ENCODE measurements at places on chromosomes 13 and 19.
A peak's percentile ranks its signal among the peaks of the same experiment; 100 is the strongest.

DNA sequence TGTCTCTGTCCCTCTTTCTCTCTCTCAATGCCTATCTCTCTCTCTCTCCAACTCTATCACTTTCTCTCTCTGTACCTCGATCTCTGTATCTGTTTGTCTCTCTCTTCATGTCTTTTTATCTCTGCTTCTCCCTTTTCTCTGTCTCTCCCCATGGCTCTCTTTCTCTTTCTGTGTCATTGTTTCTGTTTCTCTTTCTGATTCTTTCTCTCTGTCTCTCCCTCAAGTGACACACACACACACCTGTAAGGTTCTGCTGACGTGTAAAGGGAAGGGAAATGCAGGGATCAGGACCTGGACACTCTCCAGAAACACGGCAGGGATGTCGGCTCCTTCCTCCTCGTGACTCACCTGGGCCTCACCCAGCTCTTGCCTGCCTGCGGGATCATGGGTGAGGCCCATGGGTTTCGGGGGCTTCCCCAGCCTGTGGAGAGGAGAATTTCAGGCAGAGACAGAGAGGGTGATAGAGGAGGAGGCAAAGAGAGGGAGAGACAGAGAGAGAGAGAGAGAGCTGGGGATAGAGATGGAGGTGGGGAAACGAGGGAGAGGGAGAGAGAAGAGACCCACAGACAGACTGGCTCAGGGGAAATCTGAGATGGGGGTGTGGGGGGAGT lies 5.4 kb upstream of the PLAUR start:
- no peak for DNase-seq

DNA sequence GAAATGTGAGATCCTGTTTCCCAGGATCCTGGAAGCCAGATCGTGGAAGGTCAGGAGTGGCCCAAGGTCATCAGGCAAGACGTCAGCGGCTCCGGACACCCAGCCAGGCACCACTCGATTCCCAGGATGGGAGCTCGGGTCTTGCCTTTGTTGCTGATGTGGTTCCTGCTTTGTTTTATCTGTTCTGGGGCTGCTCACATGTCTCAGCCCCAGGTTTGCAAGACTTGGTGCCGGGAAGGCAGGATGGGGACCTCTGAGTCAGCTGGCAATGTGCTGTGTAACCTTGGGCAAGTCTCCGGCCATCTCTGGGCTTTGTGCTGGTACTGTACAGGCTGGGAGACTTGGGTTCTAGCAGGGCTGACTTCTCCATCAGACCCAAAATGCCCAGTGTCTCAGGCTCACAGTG lies 1.4 kb upstream of the FCHO1 start:
- no peak for DNase-seq

GRCh38 chr19:50896591-50897190 lies 14.5 kb downstream of the KLK4 start:
- DNase-seq, result no peak

DNA sequence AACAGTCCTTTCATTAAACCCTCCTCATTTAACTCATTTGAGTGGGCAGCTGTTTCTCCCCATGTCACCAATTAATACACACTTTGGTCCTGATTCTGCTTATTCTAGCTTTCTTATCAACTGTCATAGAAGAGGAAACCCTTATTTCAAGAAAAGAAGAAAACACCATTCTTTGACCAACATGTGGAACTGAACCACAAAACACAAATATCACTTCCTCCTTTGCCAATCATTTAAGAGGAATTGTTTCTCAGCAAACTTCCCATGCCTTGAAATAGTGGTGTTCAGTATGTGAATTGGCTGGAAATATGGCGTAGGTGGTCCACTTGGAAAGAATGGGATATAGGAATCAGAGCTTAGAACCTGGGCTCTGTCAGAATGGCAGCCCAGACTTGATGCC lies 20.4 kb downstream of the MBD3L2B start:
- no peak for DNase-seq

DNA sequence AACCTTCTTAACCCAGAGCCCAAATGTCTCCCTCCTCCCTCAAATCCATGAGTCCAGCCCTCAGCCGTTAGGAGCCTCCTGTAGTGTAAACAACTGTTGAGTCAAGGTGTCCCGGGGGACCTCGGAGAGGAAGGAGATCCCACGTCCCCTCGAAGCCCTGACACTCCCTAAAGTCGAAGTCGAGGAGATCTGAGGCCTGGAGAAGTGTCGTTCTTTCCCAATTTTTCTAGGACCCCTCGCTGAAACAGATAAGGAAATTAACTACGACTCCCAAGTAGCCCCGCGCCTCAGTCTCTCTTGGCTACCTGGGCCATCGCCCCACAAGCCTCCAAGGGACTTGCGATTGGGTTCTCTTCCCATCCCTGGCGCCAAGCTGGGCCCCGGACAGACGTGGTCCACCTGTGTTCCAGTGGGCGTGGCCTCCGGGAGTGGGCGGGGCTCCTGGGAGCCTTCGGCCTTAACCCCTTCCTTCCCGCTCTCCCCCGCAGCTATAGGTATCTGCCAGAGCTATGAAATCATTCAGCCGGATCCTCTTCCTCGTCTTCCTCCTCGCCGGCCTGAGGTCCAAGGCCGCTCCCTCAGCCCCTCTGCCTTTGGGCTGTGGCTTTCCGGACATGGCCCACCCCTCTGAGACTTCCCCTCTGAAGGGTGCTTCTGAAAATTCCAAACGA lies 869 bp downstream of the GFY start:
- no peak for DNase-seq

- DNase-seq, result no peak
Observed at GRCh38 chr13:48624858-48625257, 28.9 kb upstream of the CYSLTR2 start.

DNA sequence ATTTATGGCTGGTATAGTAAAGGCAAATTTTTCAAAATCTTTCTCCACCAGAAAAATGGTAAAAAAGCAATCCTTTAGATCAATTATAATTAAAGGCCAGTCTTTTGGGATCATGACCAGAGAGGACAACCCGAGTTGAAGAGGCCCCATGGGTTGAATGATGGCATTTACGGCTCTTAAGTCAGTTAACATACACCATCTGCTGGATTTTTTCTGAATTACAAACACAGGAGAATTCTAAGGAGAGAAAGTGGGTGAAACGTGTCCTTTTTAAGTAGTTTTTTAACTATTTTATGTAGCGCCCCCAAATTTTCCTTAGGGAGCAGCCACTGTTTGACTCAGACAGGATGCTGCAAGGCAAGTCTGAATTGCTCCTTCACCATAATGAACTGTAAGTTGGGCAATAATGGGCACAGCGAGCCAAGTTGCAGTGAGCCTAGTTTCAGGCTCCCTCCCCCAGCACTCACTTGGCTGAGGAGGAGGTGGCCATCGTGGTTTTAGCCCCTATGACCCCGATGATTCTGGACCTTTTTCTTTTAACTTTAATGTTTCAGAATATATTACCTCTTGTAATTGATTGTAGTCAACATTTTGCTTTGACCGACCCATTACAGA lies 13.6 kb upstream of the ZNF611 start:
- DNase-seq, result no peak

GRCh38 chr13:109010912-109011311 lies 381.5 kb downstream of the MYO16 start:
- no peak for DNase-seq

DNA sequence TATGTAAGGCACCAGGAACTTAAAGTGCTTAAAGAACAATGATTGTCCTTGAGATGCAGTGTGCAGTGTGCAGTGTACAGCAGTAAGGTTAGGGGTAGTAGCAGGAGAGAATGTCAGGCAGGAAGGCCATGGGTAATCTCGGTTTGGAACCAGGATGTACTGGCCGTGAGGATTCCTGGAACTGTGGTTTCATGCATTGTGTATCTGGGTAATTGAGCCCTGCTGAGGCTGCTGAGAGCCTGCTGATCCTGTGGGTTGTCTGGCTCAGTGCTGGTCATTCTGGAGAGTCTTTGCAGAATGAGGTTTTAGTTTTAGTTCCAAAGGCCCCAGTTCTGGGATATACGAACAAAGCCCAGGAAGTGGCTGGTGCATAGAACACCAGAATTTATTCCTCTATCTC lies 71.0 kb downstream of the ZNF568 start:
- no peak for DNase-seq

- DNase-seq, result no peak
Observed at GRCh38 chr13:66751691-66752090, 478.4 kb downstream of the PCDH9 start.

DNA sequence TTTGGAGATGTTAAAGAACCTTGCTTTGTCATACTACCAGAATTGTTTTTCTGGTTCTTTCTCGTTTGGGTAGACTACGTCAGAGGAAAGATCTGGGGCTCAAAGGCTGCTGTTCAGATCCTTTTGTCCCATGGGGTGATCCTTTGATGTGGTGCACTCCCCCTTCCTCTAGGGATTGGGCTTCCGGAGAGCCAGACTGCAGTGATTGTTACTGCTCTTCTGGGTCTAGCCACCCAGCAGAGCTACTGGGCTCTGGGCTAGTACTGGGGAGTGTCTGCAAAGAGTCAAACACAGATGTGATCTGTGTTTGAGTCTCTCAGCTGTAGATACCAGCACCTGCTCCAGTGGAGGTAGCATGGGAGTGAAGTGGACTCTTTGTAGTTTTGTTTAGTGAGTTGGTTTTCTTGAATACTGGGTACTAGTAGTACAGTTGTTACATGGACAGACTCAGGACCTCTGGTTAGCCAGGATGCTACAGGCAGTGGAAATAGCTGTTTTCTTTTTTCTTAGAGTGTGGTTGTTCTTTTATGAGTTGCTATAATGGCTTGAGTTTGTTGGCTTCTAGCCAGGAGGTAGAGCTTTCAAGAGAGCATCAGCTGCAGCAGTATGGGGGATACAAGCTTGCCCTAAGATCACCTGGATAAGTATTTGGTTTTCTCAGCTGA lies 34.4 kb downstream of the DNAJC15 start:
- DNase-seq, result no peak

DNA sequence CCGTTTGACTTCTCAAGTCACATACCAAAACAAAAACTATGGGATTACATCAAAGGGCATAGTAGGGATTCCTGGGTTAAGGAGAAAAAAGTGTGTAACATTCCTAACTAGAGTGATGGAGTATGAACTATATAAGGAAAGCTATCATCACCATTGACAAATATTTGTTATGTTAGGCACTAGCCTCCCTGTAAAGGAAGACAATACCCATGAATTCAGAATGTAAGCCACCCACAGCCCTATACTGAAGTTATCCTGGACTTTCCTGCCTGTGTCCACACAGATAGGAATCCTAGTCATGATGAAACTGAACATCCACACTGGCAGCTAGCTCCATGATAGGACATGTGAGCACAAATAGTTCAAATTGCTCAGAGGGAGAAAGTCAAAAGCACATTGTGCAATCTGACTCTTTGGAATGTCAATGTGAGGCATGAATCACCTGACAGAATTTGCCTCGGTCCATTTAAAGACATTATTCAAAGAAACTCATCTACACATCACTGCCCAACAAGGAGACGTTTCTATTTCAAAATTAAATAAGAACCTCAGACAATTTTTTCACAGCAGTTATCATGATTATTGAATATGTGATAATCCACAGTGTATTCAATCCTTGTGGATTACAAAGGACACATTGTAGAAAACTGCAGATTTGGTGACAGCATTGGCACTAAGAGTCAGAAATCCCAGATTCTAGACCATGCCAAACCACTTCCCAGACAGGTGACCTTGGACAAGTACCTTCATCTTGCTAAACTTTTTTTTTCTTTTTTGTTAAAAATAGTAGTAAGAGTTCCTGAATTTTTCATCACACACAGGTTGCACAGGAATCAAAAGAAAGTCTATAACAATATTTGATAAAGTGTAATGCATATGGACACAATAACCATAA lies 529.3 kb downstream of the IRS2 start:
- no peak for DNase-seq

- DNase-seq, result peak; percentile 46
Observed at GRCh38 chr19:4694211-4694987, 24.3 kb upstream of the MYDGF start.

DNA sequence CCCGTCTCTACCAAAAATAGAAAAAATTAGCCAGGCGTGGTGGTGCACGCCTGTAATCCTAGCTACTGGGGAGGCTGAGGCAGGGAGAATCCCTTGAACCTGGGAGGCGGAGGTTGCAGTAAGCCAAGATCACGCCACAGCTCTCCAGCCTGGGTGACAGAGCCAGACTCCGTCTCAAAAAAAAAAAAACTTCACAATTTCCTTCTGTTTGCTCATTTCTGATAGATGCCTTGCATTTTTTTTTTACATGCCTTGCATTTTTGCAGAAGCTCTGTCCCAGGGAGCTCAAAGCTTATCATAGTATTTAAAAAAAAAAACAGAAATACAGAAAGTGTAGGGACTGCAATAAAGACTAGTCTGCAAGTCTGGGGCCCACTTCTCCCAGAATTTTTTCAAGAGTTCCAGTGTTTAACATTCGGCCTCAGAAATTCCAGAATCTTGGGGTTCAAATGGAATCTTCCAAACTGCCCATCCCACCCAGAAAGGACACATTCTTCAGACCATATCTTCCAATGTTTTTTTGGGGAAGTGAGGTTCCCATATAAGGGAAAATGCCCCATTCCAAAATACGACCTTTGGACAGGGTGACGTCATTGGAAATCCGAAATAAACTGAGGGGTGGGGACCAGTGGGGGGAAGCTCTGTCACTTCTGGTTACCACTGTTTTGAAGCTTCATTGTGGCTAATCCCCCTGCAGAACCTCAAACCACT lies 17.2 kb upstream of the RAB8A start:
- no peak for DNase-seq

GRCh38 chr19:39090881-39091280 lies 6.7 kb downstream of the ACP7 start:
- DNase-seq, result no peak

DNA sequence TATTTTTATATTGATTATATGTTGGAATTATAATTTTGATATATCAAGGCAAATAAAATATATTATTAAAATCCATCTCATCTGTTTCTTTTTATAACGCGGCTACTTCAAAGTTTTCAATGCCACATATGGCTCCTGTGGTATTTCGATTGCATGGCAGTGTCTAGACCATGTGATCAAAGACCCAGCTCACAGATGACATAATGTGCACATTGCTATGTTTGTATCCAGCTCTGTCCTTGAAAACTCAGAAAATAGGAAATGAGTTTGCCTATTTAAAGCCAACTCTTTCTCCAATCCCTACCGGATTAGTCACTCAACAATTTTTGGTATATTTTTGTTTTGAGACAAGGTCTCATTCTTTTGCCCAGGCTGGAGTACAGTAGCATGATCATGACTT lies 26.2 kb downstream of the TMTC4 start:
- DNase-seq, result no peak

DNA sequence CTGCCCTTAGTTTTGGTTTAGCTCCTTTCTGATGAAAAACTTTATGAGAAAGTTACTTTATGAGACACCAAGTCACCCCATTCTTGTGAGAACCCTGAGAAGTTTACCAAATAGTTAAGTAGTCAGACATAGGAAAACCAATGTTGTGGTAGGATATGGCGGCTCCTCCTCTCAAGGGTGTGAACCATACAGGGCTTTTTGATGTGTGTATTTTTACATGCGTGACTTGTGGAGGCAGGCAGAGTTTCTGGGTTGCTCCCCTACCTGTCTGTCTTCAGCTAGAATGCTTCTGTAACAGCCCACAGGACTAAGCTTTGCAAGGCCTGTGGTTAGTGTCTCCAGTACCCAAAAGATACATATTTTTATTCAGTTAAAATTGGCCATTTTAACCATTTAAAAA lies 18.3 kb downstream of the UBAC2 start:
- DNase-seq, result no peak

Data from nucleus accumbens (tissue), 56 donors.